AG10803 (cell line): ENCODE measurements at places on chromosomes 6 and 20.

DNA sequence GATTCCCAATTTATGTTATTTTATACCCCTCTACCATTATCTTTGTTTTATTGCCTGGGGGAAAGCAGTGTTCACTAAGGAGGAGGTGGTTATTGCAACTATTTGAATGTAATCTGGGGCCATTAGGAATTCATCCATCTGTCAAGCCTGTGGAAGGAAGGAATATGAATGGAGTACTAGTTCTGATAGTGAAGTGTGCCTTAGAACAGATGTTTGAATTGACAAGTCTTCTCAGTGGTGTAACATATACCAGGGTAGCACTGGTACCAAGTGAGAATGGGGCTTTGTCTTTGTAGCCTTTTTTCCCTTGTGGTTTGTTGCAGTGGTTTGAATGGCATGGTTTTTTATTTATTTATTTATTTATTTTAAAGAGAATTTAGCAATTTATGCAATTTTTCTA lies 27.9 kb upstream of the HDAC2 start:
- no peak for DNase-seq

DNA sequence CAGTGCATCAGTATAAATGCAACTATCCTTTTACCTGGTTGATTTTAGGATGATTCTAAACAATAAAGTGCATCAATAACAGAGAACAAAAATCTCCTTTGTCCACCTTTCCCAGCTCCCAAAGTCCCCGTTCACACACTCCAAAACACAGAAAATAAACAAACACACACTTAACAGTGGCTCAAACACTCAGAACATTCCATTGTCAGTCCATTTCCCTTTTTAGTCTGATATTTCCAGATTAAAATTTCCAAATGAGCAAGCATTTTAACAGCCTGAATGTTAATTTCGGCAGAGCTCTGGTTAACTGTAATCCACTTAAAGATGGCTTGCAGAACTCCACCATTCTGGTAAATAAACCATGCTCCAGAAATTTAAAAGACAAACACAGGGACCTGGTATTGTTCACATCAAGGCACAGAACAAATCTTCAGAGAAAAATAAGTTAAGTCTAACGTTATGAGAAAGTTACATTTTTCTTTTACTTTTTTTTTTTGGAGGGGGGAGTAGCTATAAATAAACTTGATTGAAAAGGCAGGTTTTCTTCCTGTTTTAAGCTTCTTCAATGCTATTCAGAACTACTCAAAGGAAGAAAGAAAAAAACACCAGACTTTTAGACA lies 100.8 kb downstream of the DST start:
- no peak for DNase-seq

DNA sequence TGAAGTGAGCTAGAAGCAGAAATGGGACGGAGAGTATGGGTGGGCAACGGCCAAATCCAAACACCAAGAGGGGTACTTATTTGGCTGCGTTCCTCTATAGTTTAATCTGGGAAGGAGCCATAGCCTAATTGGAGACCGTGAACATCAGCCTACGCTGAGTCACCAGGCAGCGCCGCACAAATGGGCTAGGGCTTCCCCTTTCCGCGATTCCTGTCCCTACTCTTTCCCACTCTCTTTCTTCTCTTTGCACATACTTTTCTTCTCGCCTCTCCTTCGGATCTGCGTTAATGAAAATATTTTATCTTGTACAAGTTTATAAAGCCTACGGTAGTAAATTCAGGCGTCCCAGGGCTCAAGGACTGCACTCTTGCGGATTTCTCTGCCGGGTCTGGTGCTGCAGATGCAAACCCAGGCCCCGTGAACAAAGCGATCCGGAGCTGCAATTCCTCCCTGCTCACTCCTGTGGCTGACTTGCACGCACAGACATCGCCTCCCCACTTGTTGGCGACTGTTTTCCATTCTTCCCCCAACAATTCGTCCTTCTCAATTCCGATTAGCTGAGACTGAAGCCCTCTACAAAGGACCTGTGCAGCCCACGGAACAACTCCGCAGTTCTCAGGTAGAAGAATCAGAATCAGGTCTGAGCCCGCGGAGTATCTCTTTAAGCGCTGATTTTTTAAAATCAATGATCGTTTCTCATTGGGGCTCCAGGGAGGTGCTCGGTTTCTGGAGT lies 4.2 kb upstream of the TBX18 start:
- DNase-seq = no peak

DNA sequence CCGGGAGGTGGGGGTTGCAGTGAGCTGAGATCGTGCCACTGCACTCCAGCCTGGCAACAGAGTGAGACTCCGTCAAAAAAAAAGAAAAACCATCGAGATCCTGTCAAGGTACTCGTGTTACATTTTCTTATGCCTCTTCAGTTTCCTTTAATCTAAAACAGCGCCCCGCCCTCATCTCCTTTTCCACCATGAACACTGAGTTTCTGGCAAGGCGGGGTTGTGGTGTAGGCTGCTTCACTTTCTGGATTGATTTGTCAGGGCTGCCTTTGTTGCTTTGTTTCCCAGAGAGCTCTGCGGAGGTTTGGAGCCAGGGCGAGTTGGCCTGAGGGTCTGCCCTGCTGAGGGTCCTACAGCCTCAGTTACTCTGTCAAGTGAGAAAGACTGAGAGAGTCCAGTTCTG lies 8.9 kb downstream of the ITPR3 start:
- no peak for DNase-seq

DNA sequence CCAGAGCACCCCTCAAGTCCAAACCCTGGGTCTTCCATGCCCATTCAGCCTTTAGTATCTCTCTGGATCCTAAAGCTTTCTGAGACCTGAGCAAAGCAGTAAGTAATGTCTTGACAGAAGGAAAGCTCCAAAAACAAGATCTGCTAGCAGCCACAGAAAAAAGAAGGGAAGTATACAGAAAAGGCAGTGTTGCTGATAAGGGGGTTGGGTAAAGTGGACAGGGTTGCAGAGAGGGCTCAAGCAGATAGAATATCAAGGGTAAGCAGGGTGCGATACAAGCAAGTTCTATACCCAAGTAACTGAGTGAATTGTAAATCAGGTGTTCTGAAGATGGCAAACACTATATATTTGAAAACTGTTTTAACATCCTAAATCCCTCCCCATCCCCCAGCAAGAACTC lies 113.4 kb upstream of the CARMIL1 start:
- no peak for DNase-seq

DNA sequence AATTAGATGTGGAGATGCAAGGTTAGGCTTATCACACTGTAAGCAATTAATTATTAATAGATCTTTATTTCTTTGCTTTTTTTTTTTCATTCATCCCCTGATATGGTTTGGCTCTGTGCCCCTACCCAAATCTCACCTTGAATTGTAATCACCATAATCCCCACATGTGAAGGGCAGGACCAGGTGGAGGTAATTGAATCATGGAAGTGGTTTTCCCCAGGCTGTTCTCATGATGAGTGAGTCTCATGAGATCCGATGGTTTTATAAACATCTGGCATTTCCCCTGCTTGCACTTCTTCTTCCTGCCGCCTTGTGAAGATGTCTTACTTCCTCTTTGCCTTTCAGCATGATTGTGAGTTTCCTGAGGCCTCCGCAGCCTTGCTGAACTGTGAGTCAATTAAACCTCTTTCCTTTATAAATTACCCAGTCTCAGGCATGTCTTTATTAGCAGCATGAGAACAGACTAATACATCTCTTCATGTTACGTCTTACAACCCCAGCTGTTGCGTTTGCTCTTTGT lies 333.8 kb downstream of the CDH26 start:
- DNase-seq = no peak

DNA sequence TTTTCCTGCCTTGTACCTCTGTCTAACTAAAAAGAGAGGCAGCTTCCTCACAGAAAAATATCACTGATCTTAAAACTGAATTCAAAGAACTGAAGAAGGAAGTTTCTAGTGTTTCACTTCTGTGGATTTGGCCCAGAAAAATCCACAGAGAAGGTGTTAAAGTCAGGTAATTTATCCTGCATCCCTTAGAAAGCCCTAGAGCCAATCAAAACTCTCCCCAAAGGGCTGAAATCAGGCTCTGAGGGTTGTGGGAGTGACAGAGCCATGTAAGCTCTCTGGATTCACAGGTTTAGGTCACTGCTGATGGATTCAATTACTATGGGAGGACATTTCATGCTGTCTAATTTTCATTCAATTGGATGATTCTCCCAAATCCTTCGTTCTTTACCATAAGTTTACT lies 152.3 kb downstream of the OR2B2 start:
- DNase-seq = no peak

DNA sequence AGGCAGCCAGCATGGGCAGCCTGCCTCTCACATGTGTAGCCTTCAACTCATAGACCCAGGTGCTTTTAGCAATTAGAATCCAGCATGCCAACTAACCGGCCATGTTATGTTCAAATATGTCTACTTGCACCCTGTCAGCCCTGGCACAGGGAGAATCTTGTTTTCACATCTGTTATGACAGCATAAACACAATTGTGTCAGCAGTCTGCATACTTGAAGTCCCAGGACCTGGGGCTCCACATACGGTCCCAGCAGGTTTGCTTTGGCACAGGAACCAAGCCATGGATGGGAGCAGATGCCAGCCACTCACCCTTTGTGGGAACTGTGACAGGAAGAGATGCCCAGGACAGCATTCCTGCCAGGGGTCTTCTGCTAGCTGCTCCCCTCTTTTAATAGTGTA lies 67.2 kb upstream of the SYNDIG1 start:
- DNase-seq = no peak

GRCh38 chr20:57330998-57331397 lies 1.4 kb downstream of the SPO11 start:
- DNase-seq = peak; percentile 43

DNA sequence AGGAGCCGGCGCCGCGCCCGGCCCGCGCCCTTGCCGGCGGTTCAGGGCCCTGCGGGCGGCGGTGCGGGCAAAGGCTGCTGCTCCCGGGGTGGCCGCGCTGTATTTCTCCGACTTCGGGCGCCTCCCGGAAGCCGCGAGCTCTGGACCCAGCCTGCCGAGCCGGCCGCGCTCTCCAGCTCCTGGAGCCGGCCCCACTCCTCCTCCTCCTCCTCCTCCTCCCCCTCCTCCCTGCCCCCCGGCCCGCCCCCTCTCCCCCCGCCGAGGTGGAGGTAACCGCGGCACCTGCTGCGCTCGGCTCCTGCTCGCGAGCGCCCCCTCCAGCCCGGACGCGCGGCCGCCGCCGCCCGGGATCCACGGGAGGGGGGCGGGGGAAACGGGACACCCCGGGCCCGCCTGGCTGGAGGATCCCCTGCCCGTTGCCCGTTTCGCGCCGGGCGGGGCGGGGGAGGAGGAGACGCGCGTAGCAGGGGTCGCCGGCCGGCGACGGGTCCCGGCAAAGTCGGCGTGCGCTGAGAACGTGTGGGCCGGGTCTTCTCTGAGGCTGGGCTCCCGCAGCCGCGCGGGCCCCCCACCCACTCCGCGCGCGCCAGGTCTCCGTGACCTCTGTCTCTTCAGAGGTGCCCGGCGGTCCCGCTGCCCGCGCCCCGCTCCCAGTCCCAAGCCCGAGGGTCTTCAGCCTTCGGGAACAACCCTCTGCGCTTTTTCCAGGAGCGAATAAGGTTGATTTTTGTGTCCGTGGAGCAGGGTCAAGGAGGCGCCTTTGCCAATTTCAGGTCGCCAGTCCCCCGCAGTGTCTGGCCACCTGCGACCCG lies at the start of gene SLC22A23:
SLC22A23 (minus strand) TSS at position 153 of the 812 bp plus-strand sequence. CDS start 491 bp downstream, outside the sequence.
- peak; percentile 24 for DNase-seq

- DNase-seq = no peak
These were observed 100.3 kb upstream of the MPC1 start for GRCh38 chr6:166483026-166483425.

DNA sequence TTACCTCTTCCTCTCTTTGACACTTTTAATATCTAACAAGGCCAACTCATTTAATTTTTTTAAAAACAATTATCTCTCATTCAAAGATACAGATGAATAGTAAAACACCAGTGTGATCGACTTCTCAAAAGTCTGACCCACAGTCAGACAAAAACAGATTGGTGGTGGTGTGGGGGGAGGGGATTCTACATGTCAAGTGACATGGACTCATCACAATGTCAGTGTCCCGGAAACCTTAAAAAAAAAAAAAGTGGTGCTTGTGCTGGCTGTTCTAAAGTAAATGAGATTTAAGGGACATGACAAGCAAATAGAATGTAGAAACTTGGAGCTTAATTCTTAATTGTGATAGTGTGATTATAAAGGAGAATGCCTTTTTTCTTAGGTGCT lies 16.3 kb upstream of the RFPL4B start:
- DNase-seq = no peak

- DNase-seq = peak; percentile 50
These were observed 25.2 kb downstream of the SNPH start for GRCh38 chr20:1291191-1291741.

- peak; percentile 76 for DNase-seq
These were observed at the start of gene SNTA1 for GRCh38 chr20:33443512-33444239. TSS of gene SNTA1 (minus strand) at chr20:33443763. CDS start at chr20:33443620, 143 bp downstream.

DNA sequence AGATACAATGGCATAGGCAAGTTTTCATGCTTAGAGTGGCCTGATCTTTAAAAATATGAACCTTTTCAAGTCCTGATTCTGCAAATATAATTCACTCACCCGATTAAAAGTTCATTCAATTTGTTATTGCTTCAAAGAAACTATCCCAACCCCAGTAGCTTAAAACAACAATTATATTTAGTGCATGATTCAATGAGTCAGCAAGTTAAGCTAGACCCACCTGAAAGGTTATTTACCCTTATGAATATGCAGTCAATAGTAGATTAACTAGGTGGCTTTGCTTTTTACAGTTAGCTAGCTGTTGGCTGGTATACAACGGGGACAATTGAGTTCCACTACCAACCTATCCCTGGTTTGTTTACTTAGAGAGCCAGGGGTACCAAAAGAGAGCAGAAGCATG lies 95.6 kb upstream of the ANKEF1 start:
- DNase-seq = no peak

- peak; percentile 48 for DNase-seq
These were observed 308.2 kb upstream of the SGK1 start for GRCh38 chr6:134626086-134626485.

DNA sequence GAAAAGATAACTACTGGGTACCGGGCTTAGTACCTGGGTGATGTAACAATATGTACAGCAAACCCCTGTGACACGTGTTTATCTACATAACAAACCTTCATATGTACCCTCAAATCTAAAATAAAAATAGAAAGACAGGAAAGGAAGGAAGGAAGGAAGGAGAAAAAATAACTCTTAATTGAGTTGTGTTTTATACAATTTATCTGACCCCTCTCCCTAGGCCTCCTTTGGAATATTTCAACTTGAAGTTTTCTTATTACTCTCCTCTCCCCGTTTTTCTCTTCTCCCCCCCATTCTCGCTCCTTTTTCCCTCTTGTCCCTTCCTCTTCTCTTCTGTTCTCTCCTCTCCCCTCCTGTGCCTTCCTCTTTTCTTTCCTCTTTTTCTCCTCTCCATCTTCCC lies 156.1 kb downstream of the F13A1 start:
- no peak for DNase-seq

- peak; percentile 42 for DNase-seq
These were observed at the start of gene GTSF1L for GRCh38 chr20:43726811-43727338. TSS of gene GTSF1L (minus strand) at chr20:43727002. CDS start at chr20:43726694, 308 bp downstream.

- peak; percentile 21 for DNase-seq
These were observed 143.1 kb downstream of the ADGRG6 start for GRCh38 chr6:142444881-142445301.
